Activated T-helper 1 cell treated with anti-CD3 and anti-CD28 coated beads, Interleukin-2, amount 50 U/mL, for 16 hours (primary cell): ENCODE measurements at places on chromosomes 1 and 21.

DNA sequence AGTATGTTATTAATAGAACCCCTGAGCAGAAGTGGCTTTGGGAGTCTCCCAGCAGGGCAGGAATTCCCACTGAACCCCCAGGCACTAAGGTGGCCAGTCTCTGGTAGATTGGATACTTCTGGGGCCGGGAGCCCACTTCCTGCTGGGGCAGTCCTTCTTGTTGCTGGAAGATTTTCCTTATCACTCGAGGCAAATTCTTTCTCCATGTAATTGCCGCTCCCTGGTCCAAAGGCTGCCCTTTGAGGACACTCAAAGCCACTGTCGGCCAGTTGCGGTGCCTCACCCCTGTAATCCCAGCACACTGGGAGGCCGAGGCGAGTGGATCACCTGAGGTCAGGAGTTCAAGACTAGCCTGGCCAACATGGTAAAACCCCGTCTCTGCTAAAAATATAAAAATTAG is 22.6 kb upstream of the TNFRSF1B start:
- DNase-seq = no peak

GRCh38 chr1:37901191-37901892 is 42.0 kb upstream of the MTF1 start:
- no peak for DNase-seq

DNA sequence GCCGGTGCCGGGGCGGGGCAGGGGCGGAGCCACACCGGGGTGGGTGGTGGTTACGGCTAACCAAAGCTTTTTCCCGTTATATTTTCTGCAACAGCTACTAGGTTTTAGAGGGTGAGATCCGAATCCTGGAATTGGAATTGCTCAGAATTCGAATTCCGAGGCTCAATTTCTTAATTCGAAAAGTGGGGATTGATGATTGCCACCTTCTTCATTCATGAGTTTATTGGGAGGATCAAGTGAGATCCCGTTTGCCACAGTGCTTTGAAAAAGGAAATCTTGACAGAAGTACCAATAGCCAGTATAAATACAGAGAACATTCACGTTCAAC is 207 bp upstream of the SVBP start:
- DNase-seq = no peak

DNA sequence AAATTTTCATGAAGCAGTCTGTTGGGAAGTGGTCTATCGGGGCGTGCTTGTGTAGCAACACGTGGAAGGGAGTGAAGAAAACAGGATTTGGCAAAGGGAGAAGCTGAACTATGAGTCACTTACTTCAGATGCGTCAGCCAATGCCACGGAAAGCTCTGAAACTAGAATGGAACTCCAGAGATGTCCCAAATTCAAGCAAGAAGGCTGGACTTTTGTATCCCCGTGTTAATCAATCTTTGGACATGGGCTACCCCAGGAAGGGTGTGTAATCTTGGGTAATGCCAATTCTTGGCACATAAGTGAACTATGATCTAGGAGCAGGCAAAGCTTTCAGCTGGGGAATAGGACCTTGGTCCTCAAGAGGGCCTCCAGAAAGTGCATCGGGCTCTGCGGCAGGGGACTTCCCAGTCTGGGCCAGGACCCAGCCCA is 102.6 kb downstream of the ADSS2 start:
- DNase-seq = no peak

DNA sequence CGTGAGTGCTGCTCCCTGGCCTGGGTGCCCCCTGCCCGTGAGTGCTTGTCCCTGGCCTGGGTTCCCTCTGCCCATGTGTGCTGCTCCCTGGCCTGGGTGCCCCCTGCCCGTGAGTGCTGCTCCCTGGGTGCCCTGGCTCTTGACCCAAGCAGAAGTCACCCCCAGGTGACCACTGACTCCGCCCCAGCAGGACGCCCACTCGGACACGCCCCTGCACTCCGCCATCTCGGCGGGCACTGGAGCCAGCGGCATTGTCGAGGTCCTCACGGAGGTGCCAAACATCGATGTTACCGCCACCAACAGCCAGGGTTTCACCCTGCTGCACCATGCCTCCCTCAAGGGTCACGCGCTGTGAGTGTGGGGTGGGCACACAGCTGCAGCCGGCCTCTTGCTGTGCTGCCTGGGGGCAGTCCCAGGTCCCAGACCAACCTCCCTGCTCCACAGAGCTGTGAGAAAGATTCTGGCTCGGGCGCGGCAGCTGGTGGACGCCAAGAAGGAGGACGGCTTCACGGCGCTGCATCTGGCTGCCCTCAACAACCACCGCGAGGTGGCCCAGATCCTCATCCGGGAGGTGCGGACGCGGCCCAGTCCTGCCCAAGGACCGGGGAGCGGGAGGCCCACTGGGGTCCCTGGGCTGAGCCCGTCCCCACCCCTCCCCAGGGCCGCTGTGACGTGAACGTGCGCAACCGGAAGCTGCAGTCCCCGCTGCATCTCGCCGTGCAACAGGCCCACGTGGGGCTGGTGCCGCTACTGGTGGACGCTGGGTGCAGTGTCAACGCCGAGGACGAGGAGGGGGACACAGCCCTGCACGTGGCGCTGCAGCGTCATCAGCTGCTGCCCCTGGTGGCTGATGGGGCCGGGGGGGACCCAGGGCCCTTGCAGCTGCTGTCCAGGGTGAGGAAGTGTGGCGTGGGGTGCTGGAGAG is 3.9 kb upstream of the MMP23B start:
- no peak for DNase-seq

DNA sequence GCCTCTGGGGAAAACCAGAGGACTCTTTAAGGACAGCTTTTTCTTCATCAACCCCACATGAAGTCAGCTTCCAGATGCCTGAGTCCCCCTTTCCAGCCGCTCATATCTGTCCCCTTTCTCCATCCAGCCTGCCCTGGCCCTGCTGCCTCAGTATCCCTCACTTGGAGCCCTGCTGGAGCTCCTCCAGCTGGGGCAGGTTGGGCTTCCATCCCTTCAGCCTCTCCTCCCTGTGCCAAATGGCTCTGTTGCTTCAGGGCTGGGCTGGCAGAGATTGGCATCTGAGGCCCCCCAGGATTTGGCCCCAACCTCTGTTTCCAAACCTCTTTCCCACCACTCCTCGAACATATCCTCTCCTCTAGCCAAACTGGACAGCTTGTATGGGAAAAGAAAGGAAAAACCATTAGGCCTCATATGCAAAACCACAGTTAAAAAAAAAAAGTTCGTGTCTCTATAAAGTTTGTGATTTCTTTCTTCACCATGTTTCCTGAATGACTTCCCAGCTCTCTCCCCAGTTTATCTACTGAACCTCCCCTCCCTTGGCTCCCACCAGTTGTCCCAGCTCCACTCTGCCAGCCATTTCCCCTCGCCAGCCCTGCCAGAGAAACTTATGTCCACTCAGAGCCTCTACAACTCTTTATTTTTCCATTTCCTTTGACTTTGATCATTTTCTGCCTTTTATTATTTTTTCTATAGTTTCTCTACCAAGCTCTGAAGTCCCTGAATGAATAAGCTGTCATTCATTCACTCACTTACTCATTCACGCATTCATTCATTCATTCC is 217.9 kb downstream of the FOXD2 start:
- no peak for DNase-seq

GRCh38 chr21:26391166-26391565 is 181.9 kb downstream of the CYYR1 start:
- no peak for DNase-seq

GRCh38 chr1:66521721-66522365 is 12.1 kb upstream of the SGIP1 start:
- DNase-seq = no peak

GRCh38 chr1:154316704-154317103 is 4.2 kb upstream of the AQP10 start:
- no peak for DNase-seq

DNA sequence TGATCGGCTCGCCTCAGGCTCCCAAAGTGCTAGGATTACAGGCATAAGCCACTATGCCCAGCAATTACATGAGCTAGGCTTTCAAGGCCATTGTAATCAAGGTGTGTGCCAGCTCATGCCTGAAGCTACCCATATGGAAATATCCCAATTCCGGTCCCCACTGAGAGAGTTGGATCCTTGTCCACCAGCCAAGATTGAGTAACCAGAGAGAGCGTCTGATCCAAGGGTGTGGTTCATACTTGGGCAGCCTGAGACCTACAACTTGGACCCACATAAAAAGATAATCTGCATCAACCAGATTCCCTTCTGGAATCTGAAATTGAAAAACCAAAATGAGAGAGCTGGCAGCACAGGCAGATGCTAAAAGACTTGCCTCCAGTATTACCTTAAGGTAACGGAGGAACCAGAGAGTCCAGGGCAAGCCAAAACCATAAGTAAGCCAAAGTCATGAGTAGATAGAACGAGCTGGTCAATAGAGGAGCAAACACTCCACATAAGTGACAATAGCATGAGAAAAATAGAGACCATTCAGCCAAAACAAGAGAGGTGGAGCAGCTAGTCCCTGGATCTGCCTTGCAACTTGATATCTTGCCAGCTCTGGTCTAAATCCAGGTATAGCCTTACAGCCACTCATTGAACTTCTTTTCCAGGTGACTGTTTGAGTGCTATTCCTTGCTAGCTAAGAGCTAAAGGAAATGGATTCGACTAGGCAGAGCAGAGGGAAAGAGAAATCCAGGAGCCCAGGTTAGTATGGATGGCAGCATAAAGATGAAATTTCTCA is 63.8 kb upstream of the ATP1A1 start:
- no peak for DNase-seq

- no peak for DNase-seq
Measured at GRCh38 chr1:86498281-86498680, 29.6 kb downstream of the CLCA1 start.

- no peak for DNase-seq
Measured at GRCh38 chr1:42962641-42963377, 4.1 kb upstream of the SLC2A1 start.

DNA sequence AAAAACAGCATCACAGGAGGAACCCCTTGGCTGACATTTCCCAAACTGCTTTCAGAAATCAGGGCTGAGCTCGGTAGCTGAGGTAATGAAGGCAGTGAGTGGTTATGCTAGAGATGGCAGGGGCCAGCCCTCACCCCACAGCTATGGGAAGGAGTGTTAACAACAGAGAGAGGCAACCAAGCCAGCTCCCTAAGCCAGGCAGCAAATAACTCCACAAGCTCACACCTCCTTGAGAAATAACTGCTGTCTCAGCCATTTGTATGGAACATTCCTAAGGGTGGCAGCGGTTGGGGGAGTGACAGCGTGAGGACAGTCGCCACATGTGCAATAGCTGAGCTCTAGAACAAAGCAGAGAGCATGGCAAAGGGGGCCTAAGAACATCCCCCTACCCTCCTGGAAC is 42.6 kb downstream of the LMX1A start:
- no peak for DNase-seq

DNA sequence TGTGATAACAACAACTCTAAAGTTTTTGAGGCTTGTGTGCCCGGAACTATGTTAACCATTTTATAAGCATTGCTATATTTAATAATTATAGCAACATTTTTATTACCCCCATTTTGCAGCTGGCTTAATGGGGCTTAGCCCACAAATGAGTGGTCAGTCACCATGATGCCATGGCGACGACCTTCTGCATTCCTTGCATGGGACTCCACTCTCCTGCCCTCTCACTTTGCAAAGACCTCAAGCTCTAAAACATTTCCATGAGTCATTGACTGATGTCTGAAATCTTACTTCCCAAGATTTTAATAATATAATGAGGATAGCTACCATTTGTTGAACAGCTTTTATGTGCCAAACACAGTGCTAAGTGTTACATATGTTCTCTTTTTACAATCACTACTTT is 15.4 kb downstream of the NGF start:
- DNase-seq = no peak

DNA sequence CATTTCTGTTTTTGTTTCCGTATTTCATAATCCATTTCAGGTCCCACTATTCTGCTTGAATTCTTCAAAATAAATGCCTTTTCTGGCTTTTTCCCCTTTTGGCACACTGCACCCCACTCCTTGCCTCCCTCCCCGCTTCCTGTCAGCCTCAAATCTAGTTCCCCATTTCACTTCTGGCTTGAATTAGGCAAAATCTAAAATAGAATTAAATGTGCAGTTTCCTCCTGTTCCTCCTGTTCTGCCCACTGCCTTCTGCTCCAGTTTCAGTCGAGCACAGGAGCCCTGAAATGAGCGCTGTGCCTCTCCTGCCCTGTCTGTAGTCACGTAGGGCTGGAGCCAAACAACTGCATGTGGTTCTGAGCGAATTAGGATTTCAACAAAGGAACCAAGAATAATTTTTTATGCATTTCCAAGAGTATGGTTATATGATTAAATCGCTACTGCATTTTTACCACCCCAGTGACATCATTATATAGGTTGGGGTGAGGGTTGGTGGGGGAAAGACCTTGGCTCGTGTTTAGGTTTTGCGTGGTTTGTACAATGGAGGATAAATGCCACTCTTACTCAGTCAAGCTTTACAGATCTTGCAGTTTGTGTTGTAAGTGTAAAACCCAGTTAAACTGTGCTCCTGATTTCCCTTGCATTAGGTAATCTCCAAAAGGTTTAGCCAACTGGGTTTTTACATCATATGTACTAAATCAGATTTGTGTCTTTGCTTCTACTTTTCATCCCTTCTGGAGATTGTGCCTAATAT is 114.9 kb downstream of the VPS13D start:
- DNase-seq = no peak

DNA sequence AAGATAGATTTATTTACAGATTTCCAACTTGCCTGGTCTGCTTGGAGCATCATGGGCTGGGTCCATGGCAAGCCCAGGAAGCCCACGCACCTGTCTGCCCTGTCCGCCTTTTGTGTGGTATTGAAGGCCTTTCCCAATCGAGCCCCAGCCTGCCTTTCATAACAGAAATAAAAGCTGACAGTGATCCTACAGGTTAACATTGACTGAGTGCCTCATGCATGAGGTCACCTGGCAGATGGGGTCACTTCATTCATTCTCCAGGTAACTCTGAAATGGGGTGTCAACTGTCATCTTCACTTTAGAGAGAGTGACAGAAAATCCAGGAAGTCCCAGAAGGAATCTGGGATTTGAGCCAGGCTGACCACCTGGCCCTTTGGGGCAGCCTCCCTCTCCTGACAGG is 36.3 kb upstream of the CASZ1 start:
- no peak for DNase-seq

DNA sequence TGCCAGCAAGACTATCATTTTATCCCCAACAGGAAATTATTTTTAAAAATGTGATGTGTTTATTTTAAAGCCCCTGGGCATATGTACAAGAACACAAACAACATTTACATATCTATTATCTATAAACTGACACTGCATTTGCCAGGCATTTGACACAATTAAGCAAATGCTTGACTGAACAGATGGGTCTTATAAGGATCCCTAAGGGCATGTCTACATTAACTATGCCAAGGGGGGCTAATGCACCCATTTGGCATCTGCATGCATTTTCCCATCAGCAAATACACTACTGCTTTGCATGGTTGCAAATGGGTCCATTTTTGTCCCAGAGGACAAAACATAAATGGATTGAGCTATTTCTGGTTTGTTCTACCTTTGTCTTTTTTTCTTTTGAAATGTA is 884.8 kb upstream of the B3GALT2 start:
- no peak for DNase-seq

- no peak for DNase-seq
Measured at GRCh38 chr1:184822267-184822666, 67.6 kb upstream of the EDEM3 start.

- DNase-seq = no peak
Measured at GRCh38 chr1:157151073-157151472, 12.9 kb upstream of the ETV3 start.
